Stimulated activated CD8-positive, alpha-beta memory T cell treated with anti-CD3 and anti-CD28 coated beads, Interleukin-2, amount 100 ng/mL, for 1 hour (primary cell): ENCODE measurements at places on chromosomes 4 and X.

GRCh38 chrX:151363316-151363715, 33.7 kb upstream of the VMA21 start:
- DNase-seq: no peak

- no peak for DNase-seq
Observed at GRCh38 chr4:181161669-181162068, 1081.5 kb upstream of the TENM3 start.

DNA sequence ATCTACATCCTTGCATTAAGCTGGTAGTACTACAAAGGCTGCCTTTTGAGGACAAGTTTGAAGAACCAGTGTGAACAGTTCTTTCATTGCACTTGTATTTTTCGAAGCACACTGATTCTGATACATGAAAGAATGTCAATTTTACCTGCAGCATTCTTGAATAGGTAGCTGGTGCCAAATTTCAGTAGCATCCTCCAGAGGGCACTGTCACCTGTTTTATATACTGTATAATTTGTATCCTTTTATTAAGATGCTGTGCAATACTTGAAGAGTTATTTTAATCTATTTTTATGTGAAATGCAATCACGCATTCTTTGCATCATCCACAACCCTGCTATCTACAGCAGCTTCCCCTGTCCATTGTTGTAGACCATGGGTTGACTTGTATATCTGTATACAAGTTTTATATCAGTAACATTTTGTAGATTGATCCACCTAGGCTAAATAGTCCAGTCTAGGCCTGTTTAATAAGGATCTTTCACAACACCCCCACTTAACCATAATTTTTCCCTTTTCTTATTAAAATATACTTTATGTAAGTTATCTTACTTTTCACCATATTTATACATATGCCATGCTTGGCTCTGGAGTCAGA, 325.7 kb downstream of the PCDH7 start:
- no peak for DNase-seq

GRCh38 chr4:37812713-37813112, 13.8 kb upstream of the PGM2 start:
- DNase-seq: no peak

- DNase-seq: no peak
Observed at GRCh38 chrX:6384371-6384770, 150.5 kb downstream of the VCX3A start.

- no peak for DNase-seq
Observed at GRCh38 chr4:125517831-125518230, 203.1 kb downstream of the FAT4 start.

DNA sequence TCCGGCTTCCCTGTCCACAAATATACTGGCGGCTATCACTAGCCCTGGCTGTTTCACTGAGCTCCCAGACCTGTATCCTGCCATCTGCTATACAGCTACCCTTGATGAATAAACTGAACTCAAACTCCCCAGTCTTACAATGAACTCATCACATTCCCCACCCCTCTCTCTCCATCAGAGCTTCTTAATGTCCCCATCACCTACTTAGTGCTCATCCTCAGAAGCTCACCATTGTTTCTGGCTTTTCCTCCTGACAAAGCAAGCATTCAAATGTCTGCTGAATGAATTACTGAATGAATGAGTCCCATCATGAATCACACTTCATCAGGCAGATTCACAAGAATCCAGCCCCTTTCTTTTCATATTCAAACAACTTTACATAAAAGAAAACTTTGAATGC, 5.7 kb upstream of the DGAT2L6 start:
- no peak for DNase-seq

DNA sequence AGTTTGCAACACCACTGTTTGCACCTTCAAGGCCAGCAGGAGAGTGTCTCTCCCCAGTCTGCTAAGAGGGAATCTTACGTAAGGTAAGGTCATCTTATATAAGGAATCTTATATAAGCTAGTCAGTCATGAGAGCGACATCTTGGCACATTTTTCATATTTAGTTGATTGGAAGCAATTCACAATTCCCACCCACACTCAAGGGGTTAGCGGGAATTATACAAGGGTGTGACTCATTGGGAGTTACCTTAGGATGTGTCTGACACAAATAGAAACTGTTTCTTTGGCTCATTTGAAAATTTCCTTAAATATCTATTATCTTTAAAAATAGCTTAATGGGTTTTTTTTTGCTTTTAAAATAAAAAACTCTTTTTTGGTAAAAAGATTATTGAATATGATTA, 62.1 kb upstream of the GRPR start:
- no peak for DNase-seq

DNA sequence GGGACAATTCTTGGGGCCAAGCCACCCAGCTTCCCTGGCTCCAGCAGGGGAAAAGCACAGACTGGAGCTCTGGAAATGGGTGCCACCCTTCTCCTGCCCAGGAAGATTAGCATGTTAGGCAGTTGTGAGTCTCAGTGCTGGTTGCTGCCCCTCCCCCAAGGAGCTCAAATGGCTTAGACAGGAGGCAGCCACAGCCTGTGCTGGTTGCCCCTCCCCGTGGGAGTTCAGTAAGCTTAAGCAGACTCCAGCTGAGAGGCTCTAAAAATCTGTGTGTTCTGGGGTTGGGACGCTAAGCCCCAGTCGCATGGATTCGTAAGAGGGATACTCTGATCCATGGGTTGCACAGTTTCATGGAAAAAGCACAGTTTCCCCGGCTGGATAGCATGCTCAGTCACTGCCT, 92.7 kb upstream of the NDST3 start:
- no peak for DNase-seq

GRCh38 chr4:74734995-74735394, 59.3 kb downstream of the BTC start:
- no peak for DNase-seq

GRCh38 chrX:103439161-103439560, 62.8 kb downstream of the BEX3 start:
- DNase-seq: no peak

GRCh38 chrX:40383360-40383759, 197.4 kb upstream of the ATP6AP2 start:
- no peak for DNase-seq

- DNase-seq: no peak
Observed at GRCh38 chr4:38180456-38180855, 220.3 kb downstream of the PTTG2 start.

GRCh38 chrX:96721354-96721753, 36.7 kb downstream of the DIAPH2 start:
- DNase-seq: no peak

DNA sequence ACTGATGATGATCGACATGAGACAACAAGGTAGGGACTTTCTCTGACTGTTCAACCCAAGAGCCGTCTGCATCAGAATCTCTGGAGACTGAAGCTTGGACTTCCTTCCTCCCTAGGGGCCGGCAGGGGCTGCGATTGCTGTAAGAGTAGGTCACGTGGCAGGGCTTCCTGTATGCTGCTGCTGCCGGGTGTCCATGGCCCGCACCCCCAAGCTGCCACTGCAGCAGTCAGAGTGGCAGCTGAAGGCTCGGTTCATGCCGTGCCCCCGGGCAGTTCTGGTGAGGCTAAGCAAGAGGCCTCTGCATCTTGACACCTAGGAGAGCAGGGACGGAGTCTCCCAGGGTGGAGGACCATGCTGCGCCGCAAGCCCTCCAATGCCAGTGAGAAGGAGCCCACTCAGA, at the start of gene SASH3:
TSS of gene SASH3 (plus strand) at position 203 of the 400 bp plus-strand sequence. CDS start at position 352, 149 bp downstream.
- DNase-seq: no peak
